ENCODE measurements at places on chromosomes 2 and 18.

GRCh38 chr2:8333177-8333831 is 348.6 kb upstream of the ID2 start:
- DNase-seq = no peak

DNA sequence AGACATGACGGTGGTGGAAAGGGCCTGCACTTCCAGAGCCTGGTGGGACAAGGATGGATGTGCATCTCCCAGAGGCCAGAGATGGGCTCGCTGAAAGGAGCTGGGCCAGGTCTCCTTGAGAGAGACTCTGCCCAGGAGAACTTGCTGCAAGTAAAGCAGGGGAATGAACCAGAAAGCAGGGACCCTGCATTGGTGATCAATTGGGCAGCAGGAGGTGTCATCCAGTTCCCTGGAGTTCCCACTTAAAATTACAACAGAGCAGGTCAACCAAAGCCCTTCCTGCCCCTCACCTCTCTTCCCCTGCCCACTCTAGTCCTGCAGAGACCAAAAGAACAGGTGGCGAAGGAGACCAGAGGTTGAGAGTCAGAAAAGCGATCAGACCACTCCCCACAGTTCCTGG is 69.7 kb upstream of the CAB39 start:
- DNase-seq = no peak

GRCh38 chr2:100560216-100560830 is 2.5 kb upstream of the PDCL3 start:
- DNase-seq = no peak

- no peak for DNase-seq
Observed at GRCh38 chr2:38605298-38605830, 2.6 kb upstream of the HNRNPLL start.

DNA sequence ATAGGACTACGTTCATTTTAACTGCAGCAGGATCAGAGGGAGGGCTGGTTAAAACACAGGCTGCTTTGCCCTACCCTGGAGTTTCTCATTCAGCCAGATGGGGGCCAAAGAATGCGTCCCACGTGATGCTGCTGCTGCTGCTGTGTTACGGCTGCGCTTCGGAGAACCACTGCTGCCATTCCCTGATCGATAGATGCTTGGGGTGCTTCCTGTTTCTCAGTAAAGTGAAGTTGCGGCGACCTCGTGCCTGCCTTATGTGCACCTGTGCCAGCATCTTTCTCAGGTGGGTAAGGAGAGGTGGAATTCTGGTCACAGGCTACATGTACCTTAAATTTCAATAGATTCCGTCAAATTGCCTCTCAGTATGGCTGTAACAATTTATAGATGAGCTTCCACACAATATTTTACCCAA is 24.7 kb upstream of the TOGARAM2 start:
- DNase-seq = no peak

DNA sequence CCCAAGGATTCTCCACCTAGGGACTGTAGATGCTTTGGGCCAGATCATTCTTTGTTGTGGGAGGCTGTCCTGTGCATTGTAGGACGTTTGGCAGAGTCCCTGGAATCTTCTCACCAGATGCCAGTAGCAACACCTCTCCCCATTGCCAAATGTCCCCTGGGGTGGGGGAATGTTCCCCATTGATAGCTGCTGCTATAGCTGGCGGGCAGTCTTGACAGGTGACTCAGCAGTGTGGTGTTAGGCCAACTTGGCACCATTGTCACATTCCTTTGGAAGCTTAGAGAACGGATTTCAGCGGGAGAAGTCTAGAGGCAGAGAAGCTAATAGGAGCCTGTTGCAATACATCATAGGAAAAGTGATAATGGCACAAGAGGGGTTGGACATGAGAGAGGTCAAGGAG is 495.7 kb upstream of the SMIM21 start:
- DNase-seq = no peak

DNA sequence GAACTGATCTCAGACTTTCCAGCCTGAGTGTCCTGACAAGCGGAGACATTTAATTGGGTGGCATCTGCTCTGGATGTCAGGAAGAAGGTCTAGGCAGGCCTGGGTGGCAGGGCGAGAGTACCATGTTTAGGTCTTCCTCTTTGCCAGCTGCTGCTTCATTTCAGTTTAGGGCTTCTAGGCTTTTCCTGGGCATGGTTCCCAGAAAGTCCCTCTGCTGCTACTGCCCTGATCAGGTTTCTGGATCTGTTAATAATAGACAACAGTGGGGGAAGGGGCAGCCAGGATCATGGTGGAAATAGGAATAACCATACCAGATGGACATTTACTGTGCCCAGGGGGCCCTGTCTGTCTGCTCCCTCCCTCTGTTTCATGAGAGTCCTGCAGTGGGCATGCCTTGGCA is 2.3 kb upstream of the PLCD4 start:
- no peak for DNase-seq

DNA sequence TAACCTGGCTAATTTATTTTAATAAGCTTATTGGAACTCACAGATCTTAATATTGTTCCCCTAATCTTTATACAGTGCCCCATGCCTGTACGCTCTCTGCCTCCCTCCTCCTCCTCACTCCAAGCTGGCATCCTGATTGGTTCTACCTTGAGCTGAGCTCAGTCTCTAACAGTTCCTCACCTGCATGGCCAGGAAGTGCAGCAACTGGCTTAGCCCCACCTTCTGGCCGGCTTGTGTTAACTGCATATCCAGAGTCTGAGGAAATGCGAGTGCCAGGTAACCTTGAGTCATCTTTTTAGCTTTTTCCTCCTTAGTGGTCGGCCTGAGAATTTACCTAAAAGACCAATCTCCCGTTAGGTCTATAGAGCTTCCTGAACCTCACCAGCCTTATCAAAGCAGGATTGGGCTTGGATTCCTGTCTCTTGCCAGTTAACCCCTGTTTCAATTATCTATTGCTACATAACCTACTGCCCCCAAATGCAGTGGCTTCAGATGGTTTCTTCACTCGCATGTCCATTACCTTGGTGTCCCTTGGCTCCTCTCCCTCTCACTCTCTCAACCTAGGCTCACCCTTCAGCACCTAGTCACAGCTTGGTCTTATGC is 89.5 kb upstream of the STK39 start:
- DNase-seq = no peak

DNA sequence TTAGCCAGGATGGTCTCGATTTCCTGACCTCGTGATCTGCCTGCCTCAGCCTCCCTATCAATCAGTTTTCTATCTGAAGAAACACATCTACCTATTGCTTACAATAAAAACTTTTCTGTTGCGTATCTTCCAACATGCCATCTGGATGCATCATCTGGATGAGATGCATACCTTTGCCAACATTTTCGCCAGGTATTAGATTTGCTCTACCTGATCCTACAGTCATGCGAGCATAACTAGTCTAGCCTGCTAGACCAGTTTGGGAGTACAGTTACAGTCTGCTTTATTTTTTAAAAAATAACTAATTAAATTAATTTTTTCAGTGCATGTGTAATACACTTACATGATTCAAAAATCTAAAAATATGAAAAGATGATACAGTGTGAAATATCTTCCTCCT is 334.0 kb upstream of the MEX3C start:
- no peak for DNase-seq

- DNase-seq = no peak
Observed at GRCh38 chr2:207088839-207089238, 76.9 kb downstream of the KLF7 start.

GRCh38 chr2:113901943-113902342 is 12.1 kb downstream of the ACTR3 start:
- DNase-seq = no peak

- DNase-seq = no peak
Observed at GRCh38 chr2:54416166-54416813, 39.8 kb upstream of the SPTBN1 start.

DNA sequence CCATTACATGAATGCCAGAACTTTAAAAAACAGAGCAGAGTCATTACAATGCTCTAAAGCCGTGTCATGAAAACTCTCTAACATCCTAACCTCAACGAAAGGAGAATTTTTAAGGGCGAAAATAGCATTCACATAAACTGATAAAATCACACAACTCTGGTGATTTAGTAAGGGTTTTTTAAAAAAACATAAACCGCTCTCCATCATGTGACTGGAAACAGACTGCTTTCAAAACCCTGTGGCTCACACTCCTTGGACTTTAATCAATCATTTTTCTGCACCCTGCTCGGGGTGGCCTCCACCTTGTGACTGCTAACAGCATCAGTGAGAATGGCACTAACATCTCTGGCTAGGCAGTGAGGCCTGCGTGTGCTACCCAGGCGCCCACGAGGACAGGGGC is 12.1 kb downstream of the DOCK10 start:
- no peak for DNase-seq

DNA sequence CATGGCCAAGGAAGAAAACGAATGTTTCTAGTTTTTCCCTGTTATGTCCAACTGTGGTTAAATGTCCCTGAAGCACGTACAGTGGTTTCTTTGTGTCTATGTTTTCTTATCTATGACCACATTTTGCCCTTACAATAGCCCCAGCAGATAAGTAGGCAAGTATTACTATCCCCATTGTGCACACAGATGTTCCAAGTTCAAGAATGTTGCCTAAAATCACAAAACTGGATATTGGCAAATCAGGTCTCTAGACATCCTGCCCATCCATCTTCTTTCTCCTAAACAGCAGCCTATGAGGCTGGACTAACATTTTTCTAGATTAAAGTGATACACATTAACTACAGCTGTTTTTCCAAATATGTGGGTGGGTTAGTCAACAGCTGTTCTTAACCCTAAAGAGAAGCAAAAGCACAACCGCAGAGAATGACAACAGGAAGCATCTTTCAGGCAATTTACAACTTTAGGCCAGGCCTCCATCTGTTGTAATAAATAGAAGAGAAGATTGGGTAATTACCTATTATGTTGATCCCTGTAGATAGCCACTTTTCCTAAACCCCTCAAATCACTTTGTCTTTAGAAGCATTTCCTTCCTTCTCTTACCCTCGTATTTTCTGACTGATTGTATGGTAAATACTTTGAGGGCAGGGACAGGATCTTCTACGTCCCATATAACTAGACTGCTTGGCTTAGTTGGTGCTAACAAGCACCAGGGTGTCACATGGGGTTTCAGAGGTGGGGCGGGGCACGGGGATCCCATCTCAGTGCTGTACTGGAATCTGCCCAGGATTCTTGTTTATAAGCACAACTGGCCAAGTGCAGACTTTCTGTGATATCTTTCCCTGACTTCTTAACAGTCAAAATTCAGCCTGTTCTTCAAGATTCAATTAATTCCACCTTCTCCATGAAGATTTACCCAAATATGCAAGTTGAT is 132.1 kb upstream of the SETBP1 start:
- DNase-seq = no peak

DNA sequence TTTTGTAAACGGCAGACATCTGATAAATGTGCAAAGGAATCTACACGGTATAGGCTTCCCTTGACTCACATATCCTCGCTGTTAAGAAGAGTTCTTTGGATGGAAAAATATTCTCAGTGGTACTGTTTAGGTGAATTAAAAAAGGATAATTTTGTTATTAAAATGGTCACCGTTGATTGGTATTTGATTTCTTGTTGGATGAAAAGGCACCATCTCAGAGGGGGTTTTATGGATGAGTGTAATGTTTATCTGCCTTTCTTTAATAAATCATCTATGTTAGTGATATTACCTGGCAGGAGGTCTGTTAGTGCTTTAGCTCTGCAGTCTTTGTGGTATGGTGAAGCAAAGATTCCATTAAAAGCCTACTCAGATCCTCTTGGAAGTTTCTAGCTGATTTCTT is 92.3 kb downstream of the MGAT5 start:
- no peak for DNase-seq

GRCh38 chr18:48036641-48037421 is 106.4 kb upstream of the SMAD2 start:
- DNase-seq = no peak

- DNase-seq = no peak
Observed at GRCh38 chr2:188870289-188870688, 103.9 kb upstream of the COL3A1 start.

DNA sequence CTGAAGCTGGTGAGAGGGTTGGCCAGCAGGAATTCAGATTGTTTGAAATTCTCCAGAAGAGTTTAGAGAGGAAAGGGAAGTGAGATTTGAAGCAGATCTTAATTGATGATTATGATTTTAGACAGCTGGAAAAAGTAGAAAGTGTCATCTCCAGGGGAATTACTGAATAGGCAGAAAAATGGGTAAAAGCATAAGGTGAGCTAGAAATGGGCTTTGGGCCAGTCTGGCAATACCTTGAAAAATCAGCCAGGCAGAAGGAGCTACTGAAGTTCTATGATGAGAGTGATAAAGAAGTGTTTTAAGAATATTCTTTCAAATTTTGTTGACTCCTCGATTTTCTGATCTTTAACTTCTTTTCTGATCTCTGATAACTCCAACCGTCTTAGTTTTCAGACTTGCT is 172.9 kb upstream of the CCDC150 start:
- DNase-seq = no peak

GRCh38 chr2:238261718-238262375 is 22.0 kb upstream of the HES6 start:
- no peak for DNase-seq

GRCh38 chr2:202113571-202114142 is 40.6 kb downstream of the KIAA2012 start:
- no peak for DNase-seq

- no peak for DNase-seq
Observed at GRCh38 chr2:149715005-149715592, 127.5 kb upstream of the MMADHC start.

DNA sequence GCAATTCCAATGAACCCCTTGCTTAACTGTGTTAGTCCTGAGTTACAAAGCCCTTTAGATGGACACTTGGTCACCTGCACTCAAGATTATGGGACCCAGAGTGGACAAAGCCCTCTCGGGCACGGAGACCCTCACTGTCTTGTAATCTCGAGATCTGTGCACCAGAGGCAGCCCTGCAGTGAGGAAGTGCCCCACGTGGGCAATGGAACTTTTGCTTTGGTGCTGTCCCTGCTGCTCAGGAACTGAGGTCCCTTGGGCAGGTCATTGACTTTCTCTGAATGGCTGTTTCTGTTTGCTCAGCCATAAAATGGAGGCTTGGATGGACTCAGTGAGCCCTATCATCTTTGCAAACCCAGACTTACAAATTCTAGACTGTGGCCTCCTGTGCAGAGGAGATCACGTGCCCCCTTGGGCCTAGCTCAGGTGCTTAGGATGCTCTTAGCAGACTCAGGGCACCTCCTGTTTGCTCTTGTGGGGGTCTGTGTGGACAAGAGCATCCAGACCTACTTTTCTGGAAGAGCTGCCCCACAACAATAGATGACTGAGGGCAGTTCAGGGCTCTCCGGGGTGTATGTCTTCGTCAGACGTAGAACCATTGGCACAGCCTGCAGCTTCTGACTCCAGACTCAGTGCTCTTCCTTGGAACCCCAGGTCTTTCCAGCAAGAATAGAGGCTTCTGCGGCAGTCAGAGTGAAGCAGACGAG is 94.5 kb upstream of the HS6ST1 start:
- DNase-seq = no peak

- no peak for DNase-seq
Observed at GRCh38 chr18:11695736-11696135, 6.7 kb downstream of the GNAL start.
